ENCODE measurements at places on chromosomes 13 and 19. TPM values are rescaled to one million over a fixed set of nuclear protein-coding genes. Genes with fewer than 3 reads are reported as not detected.
A peak's percentile ranks its signal among the peaks of the same experiment; 100 is the strongest.

The LRG1 gene
- total RNA-seq = 19.4 TPM

The RNASEH2A gene
- total RNA-seq = 8.8 TPM

The SIGLEC14 gene
- 4.2 TPM for total RNA-seq

The KANK3 gene
- total RNA-seq = 12.8 TPM

The CABP5 gene
- total RNA-seq = not detected

The C19orf85 gene
- not detected for total RNA-seq

The AMER2 gene
- total RNA-seq = not detected

The SIGLEC11 gene
- total RNA-seq = 0.70 TPM

The SOX1 gene
- total RNA-seq = not detected

The ZNF304 gene
- 13.6 TPM for total RNA-seq

The ATP4B gene
- not detected for total RNA-seq

The CGB5 gene
- 1.1 TPM for total RNA-seq

The CCNA1 gene
- 1.3 TPM for total RNA-seq

- DNase-seq = peak; percentile 57
These were observed 4.3 kb upstream of the DUXA start for GRCh38 chr19:57171551-57172081.

- no peak for DNase-seq
These were observed 8.1 kb downstream of the SARS2 start for GRCh38 chr19:38922482-38922881.

DNA sequence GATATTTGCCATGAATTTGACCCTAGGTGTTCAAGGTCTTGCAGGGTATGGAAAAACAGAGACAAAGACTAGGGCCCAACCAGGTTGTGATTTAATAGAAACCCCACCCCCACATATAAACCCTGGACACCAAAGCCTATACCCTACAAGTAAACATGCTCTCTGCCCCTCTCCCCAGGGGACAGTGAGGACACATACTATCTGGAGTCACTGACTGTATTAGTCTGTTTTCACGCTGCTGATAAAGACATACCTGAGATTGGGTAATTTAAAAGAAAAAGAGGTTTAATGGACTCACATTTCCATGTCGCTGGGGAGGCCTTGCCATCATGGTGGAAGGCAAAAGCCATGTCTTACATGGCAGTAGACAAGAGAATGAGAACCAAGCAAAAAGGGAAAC lies 88.3 kb downstream of the RAP2A start:
- DNase-seq = no peak

DNA sequence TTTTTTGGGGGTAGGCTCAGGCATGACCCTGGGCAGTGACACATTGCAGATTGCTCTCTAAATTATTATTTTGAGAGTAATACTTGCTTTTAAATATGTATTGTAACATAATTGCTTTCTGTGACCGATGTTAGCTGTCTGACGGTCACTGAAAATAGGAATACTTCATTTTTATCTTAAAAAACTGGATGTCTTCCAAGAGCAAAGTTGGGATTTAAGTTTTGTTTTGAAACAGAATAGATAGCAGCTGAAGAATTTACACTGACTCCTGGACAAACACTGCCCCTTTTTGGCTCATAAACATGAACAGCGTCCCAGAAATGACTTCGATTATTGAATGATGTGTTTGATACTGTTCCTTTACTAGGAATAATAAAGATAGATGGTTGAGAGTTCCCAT lies 535.9 kb downstream of the GPC5 start:
- no peak for DNase-seq

GRCh38 chr13:84925443-84925842 lies 873.8 kb downstream of the SLITRK6 start:
- DNase-seq = no peak

GRCh38 chr19:4493104-4493928 lies 21.2 kb downstream of the HDGFL2 start:
- no peak for DNase-seq

DNA sequence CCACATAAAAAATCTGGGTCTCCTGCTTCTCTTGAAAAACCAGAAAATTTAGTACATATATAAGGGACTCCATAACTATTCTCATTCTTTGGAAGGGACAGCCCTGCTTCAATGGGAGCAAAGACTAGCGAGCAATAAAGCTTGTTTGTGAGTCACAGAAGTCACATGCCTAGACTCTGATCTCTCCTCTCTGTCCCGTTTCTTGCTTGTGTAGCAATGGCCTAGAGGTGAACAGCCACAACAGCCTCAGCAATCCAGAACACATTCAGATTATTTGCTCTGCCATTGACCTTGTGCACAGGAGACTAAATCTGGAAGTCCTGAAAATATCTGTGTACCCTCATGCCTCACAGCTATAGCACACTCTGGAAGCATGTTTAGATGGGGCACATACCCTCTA lies 43.2 kb downstream of the SCGB2B2 start:
- DNase-seq = no peak

- no peak for DNase-seq
These were observed 659.0 kb downstream of the SLITRK6 start for GRCh38 chr13:85140192-85140591.

DNA sequence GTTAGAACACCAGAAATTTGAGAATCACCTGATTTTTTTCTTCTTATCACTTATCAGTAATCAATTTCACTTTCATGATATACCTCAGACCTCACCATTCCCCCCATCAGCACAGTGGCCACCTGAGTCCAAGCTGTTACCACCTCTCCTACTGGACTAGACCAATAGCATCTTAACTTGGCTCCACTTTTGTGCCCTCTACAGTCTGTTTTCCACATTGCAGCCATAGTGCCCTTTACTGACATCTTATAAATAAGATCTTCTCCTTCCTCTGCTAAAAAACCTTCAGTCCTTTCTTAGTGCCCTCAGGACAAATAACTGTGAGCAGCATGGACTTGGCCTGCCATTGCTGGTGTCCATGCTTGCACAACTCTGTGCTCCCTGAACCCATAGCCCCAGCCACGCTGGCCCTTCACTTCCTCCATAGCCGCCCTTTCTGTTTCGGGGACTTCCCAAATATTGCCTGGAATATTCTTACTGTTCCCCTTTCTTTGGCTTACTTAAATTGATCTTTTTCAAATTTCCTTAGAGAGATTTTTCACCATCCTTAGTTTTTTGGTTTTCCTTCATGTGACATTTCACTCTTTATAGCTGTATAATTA lies 380.8 kb downstream of the LMO7 start:
- DNase-seq = no peak

DNA sequence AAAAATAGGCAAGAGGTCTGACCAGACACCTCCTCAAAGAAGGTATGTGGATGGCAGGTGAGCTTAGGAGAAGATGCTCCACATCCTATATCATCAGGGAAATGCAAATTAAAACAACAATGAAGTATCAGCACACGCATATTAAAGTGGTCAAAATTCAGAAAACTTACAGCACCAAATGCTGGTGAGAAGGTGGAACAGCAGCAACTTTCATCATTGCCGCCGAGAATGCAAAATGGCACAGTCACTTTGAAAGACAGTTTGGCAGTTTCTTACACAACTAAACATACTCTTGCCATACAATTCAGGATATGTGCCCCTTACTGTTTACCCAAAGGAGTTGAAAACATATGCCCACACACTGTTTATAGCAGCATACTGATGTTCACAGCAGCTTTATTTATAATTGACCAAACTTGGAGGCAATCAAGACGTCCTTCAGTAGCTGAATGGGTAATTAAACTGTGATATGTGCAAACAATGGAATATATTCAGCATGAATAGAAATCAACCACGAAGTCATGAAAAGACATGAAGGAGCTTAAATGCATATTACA lies 22.5 kb downstream of the OR10H4 start:
- DNase-seq = no peak

DNA sequence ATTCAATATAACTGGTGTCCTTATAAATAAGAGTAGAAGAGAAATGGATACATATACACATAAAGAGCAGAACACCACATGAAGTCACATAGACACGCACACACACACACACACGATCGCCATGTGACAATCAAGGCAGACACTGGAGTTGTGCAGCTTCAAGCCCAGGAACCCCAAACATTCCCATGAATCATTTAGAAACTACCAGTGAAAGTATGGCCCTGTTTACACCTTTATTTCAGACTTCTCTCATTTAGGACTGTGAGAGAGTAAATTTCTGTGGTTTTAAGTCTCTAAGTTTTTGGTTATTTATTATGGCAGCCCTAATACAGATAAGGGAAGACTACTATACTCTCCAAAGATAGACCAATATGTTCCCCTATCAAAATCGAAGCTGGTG lies 20.4 kb upstream of the TNFSF13B start:
- no peak for DNase-seq

DNA sequence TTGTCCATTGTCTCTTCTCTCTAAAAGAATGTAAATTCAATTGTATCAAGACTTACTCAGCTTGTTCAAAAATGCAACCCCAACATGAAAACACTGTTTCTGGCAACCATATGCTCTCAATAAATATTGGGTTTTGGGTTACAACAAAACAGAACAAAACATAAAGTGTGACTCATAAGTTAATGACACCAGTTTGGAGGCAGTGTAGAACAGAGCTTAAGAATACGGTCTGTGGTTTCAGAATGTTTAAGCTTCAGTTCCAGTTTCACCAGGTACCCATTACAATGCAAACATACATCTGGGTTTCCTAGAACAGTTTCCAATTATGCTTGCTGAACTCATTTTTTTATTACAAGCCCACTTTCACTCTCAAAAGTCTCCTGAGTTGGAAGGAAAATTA lies 285.8 kb upstream of the PCDH9 start:
- no peak for DNase-seq

DNA sequence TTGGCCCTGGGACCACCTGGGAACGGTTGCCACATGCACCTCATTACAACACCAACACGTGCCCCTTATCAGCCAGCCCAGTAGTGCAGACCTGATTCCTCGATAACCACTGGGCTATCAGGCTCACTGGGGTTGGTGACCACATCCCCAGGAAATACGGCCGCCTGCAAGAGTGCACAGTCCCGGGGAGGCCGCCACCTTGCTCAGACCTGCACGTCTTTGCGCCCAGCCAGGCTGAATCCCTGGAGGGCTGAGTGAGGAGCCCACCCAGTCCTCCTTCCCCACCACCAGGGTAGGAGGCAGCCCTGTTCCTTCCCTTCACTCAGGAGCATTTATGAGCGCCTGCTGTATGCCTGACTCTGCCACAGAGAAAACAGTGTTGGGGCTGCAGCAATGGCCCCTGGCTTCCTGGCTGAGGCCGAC lies 67.8 kb downstream of the CEBPG start:
- DNase-seq = no peak

GRCh38 chr19:55245236-55245904 lies 13.4 kb downstream of the PPP6R1 start:
- DNase-seq = no peak

- DNase-seq = no peak
These were observed 62.4 kb downstream of the AKAP11 start for GRCh38 chr13:42334329-42334706.

DNA sequence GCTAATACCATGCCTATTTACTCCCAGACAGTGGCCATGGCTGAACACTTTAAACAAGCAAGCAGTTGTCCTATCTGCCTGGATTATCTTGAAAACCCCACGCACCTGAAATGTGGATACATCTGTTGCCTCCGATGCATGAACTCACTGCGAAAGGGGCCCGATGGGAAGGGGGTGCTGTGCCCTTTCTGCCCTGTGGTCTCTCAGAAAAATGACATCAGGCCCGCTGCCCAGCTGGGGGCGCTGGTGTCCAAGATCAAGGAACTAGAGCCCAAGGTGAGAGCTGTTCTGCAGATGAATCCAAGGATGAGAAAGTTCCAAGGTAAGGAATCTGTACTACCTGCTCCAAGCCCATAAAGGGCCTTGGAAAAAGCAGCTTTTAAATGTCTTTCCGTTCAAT lies 8.6 kb downstream of the RFPL4AL1 start:
- DNase-seq = no peak

DNA sequence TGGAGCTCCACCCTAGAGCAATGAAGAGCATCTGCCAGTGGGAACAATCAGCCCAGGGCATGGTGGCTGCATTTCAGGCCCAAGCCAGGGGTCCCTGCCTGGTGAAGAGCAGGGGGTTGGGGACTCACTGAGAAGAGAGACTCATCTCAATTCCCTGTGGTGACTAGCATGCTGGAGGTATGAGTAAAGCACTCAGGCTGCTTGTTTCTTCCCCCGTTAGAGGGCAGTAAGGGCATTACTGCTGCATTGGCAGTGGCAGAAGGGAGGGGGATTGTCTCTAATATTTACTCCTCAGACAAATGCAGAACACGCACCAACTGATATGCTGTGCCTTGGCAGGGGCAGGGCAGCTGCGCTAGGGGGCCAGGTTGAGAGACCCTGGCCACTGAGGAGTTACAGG lies 329.1 kb downstream of the SLITRK5 start:
- DNase-seq = no peak
